Activated naive CD8-positive, alpha-beta T cell treated with anti-CD3 and anti-CD28 coated beads for 36 hours (primary cell): ENCODE measurements at places on chromosomes 1 and 21.

DNA sequence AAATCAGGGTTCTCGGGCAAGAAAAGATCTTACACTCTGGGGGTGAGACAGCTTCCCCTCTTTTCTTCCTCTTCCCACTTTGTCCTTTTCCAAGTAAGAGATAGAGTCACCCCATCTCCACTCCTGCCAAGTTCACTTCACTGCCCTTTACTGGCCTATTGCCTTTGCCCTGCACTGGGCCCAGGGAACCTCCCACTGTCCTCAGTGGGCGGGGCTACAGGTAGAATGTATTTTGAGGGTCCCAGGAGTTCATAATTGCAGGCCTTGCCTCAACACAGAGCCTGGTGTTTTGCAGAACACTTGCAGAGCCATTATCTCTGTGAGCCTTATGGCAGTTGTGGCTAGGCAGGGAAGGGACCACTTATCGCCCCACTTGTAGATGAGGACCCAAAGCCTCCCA is 3.3 kb downstream of the AMPD2 start:
- no peak for DNase-seq

DNA sequence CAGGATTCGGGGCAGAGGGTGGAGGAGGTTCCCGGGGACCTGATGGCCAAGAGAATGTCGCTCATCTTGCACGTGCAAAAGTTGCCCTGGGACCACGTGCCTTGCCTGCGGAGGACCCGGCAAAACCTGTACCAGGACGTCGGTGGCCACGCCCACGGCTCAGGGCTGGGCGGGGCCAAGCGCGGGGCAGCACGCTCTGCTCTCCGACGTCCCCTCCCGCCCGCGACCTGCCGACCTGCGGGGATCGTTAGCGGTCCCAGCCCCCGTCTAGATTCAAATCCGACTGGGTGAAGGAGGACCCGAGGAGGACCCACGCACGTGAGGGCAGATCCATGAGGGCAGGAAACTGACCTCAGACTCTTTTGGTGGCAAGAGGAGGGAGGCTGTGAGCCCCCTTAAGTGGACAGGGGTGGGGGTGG is at the start of gene C1orf167:
TSS of gene C1orf167 (plus strand) at position 206 of the 419 bp plus-strand sequence. CDS start 2,208 bp downstream, outside the sequence.
- DNase-seq = peak; percentile 54

- no peak for DNase-seq
These were observed 52.5 kb downstream of the POU2F1 start for GRCh38 chr1:167273027-167273800.

- no peak for DNase-seq
These were observed 297.6 kb downstream of the TTLL7 start for GRCh38 chr1:83701355-83701754.

GRCh38 chr1:79517470-79518224 is 511.1 kb upstream of the ADGRL4 start:
- no peak for DNase-seq

- no peak for DNase-seq
These were observed 55.8 kb upstream of the SGIP1 start for GRCh38 chr1:66478116-66478515.

- DNase-seq = no peak
These were observed 13.9 kb downstream of the LSS start for GRCh38 chr21:46214478-46215340.

- DNase-seq = no peak
These were observed 4.0 kb downstream of the TRIM11 start for GRCh38 chr1:228402641-228403025.

DNA sequence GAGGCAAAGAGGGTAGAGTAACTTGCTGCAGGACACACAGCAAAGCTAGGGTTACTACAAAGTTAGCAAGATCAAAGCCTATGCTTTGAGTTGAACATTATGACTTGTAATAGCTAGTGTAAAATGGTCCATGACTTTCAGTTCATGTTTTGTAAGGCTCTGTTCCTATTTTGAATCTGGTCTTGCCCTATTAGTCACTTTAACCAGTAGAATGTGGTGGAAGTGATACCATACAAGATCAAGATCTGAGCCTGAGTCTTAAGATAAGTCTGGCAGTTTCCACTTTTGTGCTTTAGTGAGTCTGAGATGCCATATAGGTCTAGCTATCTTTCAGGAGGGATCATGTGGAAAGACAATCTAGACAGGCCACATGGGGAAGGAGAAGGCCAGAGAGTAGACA is 282.1 kb upstream of the BRINP3 start:
- no peak for DNase-seq

GRCh38 chr1:75745276-75745675 is 20.8 kb downstream of the ACADM start:
- DNase-seq = no peak

GRCh38 chr1:219626865-219627264 is 14.0 kb upstream of the ZC3H11B start:
- DNase-seq = no peak

- no peak for DNase-seq
These were observed 22.6 kb upstream of the ZP4 start for GRCh38 chr1:237913345-237913744.

DNA sequence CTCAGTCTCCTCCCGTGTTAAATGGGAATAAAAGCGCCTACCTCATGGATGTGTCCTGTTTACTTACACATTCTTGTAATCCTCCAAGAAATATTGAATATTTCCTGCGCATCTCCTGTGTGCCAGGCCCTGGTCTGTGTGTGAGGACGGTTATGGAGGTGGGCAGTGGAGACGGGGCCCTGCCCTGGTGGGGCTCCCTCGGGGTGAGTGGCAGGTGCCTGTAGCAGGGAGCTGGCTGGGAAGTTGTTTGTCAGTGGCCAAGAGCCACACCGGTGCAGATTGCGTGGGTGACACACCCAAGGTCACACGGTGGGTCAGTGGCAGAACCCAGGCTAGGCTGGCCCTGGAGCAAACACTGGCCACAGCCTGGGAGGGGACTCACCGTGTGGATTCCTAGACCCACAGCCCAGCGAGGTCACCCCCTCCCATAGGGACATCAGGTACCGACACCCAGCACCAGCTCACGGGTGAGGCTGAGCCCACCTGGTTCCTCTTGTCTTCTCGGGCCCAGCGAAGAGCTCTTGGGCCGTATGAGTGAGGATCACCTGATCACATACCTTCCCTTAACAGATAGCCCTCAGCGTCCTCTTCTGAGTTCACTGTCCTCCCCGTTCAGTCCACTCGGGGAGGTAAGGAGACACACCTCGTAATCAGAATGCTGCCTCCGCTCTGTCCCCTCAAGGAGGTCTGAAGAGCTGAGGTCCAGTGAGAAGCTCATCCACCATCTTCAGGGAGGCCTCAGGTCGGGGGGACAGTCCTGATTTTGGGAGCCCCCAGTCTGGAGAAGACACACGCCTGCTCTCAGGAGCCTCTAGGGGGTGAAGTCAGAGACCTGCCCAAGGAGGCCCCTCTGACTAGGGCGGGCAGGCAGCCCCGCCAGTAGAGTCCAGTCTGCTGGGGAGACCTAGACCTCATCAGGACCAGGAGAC is 349.6 kb downstream of the MATN1 start:
- DNase-seq = no peak

DNA sequence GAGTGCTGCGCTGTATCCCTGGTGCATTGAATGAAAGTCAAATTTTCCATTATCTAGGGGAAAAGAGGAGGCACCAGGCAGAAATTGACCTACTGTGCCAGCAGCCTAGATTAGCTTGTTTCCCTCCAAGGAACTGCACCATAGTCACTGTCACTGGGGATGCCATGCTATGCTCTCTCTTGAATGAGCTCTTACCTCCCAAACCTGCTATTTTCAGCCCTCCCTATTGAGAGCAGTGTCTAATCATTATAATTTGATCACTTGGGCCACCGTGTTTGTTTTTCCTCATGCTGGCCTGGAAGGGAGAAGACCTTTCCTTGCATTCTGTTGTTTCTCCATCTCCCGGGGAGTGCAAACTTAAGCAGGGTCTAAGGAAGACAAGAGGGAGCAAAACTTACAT is 492.9 kb downstream of the SIPA1L2 start:
- no peak for DNase-seq

DNA sequence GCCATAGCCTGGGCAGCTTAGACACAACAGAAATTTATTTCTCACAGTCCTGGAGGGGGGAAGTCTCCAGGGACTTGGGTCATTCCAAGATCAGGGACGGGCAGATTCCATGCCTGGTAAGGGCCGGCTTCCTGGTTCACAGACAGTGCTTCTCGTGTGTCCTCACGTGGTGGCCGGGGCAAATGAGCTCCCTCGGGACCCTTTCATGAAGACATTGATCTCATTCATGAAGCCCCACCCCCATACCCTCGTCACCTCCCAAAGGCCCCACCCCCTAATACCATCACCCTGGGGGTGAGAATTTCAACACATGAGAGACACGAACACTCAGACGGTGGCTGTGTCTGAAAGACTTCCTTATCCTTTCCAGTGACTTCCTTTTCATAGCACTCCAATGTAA is 51.5 kb downstream of the ACOT7 start:
- no peak for DNase-seq

GRCh38 chr1:67832737-67833601 is at the start of gene GNG12:
Gene GNG12, minus strand, starts transcription at chr1:67833467. Its CDS starts 125,781 bp downstream, at chr1:67707686.
- DNase-seq = peak; percentile 58

DNA sequence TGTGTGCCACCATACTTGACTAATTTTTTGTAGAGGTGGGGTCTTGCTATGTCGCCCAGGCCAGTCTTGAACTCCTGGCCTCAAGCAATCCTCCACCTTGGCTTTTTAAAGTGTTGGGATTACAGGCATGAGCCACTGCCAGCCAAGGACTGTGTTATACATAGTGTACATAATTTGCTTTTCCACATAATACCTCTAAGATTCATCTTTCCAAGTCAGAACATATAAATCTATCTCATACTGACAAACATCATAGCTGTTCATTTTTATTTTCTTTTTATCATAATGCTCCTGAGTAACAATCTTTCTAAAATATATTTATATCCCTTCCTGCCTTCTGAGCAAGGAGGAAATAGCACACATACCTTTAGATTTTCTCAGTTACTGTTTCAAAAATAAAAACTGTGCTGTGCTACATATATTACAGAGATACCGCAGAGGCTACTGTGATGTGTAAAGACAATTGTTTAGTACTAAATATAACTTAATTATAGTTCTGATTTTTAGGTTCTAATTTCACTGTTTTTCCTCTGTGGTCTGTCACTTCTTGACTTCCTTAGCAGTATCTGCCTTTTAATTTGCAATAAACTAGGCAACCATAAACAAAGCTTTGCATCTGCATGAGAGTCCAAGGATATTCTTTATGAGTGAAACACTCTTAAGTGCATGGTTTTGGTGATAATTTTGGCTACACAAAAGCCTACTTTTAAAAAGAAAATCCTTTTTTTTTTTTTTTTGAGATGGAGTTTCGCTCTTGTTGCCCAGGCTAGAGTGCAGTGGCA is 59.3 kb downstream of the EYA3 start:
- DNase-seq = no peak

DNA sequence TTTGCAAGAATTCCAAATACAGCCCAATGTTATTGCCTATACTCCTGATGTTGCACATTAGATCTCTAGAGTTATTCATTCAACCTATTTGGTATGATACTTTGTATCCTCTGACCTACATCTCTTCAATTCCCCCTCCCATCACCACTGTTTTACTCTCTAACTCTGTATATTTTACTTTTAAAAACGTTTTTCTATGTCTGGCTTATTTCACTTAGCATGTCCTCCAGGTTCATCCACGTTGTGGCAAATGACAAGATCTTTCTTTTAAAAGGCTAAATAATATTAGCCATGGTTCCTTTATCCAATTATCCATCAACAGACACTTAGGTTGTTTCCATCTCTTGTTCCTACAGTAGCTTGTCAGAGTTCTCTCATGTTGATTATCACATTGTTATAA is 207.1 kb upstream of the PTGFR start:
- DNase-seq = no peak

- peak; percentile 46 for DNase-seq
These were observed 2.5 kb upstream of the ATF6 start for GRCh38 chr1:161763522-161764098.

GRCh38 chr1:85199667-85200462 is 951 bp downstream of the SYDE2 start:
- DNase-seq = peak; percentile 2

GRCh38 chr1:101444381-101444780 is 207.6 kb downstream of the S1PR1 start:
- no peak for DNase-seq

DNA sequence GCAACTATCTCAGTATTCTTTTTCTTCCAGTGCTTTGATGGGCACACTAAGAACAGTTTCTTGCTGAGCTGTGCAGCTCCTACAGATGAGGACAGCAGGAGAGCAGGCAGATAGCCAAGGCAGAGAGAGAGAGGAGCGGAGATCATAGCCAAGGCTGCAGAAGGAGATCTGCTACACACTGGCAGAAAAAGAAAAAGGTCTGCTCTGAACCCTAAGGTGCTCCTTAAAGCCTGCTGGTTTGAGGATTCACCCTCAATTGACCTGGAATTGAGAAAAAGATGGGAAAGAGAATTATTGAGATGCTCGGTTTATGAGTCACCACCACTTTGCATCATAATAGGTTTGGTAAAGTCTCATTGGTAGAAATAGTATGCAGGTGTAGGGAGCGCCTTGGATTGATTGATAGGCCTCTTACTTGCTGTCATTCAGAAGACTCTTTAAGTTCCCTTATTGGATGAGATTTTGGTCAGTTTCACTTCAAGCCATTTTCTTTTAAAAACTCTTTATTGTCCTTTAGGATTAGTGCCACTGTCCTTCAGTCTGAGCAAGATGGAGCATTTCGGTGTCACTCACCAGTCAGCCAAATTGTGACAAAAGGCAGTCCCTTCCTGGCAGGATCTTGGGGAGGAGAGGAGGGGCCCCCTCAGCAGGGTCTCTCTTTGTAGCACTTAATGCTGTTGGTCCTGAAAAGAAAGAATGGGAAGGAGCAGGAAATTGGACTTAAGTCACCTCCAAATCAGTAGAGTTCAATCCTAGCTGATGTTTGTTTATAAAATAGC is 685.0 kb downstream of the ADGRL2 start:
- no peak for DNase-seq

- no peak for DNase-seq
These were observed 8.4 kb upstream of the COL18A1 start for GRCh38 chr21:45396620-45396995.

- no peak for DNase-seq
These were observed 28.0 kb downstream of the AGBL4 start for GRCh38 chr1:49995734-49996133.

- no peak for DNase-seq
These were observed 72.0 kb upstream of the CLDN14 start for GRCh38 chr21:36551731-36552433.

DNA sequence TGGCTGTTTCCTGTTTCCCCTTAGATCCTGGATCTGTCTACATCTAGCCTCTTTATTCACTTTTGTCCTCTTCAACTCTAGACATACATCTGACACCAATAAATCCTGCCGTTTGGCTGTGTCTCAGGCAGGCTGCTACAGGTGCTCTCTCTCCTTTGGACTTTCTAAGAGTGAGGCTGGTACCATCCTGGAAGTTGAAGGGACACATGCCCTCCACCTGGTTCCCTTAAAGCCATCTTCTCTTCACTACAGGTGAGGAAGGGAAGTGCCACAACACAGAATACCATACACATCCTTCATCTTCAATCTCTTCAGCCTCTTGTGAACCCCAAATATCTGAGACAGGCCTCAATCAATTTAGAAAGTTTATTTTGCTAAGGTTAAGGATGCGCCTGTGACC is 137.9 kb downstream of the BACH1 start:
- no peak for DNase-seq
